ENCODE measurements at places on chromosomes 5 and 9.
A peak's percentile ranks its signal among the peaks of the same experiment; 100 is the strongest.

GRCh38 chr5:9927106-9927505, 297.0 kb upstream of the TAS2R1 start:
- DNase-seq: peak; percentile 44

- DNase-seq: no peak
Measured at GRCh38 chr9:138053996-138054752, 176.6 kb downstream of the CACNA1B start.

- DNase-seq: no peak
Measured at GRCh38 chr5:150570333-150570732, 62.4 kb downstream of the NDST1 start.

DNA sequence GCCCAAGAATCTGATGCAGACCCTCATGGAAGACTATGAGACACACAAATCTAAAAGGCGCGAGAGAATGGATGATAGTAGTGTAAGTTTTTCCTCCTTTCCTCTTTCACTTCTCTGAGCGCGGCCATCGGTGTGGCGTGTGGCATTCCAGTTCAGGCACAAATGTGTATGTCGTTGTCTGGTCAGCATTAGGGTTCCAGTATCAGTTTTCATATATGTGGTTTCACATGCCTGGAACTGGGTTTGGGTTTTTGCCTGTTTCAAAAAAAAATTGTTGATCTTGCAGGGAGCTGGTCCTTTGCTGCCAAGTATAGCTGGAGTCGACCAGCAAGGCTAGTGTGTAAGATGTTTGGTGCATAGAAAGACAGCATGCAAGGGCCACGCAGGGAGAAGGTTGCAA, 51.5 kb downstream of the C9orf152 start:
- DNase-seq: no peak

DNA sequence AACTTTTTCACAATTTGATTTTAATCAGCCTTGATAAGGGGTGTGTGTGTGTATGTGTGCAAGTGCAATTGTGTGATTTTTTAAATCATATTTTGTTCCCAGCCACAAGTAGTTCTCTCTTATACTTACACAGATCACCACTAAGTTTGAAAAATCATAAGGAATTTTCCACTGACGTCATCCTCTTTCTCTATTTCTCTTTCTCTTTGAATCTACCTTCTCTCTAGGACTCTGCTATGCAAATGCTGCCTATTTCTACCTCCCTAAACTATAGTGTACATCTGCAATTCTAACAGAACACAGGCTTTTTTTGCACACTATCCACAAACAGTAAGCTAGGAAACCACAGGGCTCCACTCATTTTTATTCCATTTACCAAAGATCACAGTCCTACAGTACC, 254.6 kb upstream of the CYLC2 start:
- no peak for DNase-seq

All from NCI-H226 (cell line).